ENCODE measurements at places on chromosomes 16 and 17.
A peak's percentile ranks its signal among the peaks of the same experiment; 100 is the strongest.

- no peak for DNase-seq
These were observed 18.1 kb upstream of the ARL2BP start for GRCh38 chr16:57226701-57227621.

- peak; percentile 88 for DNase-seq
These were observed at the start of gene TEX2 for GRCh38 chr17:64263000-64263766. TSS of gene TEX2 (minus strand) at chr17:64263260. CDS start at chr17:64214217, 49,043 bp downstream.

DNA sequence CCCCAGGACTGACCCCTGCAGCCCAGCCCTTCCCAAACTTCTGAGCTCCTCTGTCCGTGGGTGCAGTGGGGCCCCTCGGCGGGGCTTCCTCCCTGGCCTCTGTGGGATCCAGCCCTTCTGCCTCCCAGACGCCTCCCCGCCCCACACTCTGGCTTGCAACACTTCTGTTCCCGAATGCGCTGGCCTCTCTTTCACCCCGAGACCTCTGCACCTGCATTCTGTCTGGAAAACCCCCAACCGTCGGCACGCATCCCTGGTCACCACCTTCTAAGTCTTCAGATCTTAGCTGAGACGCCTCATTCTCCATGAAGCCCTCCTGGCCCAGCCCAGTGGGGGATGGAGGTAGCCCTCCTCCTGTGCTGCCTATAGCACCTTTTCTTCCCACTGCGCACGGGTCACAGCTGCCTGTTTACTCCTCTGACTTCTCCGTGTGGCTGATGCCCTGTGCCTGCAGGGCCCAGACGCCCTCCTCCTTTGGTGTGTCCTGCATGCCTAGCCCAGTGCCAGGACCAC lies 26.4 kb downstream of the TMEM235 start:
- no peak for DNase-seq

- no peak for DNase-seq
These were observed 214.1 kb downstream of the HS3ST4 start for GRCh38 chr16:25905810-25906209.

GRCh38 chr17:70102531-70102930 lies 27.5 kb downstream of the KCNJ16 start:
- no peak for DNase-seq

DNA sequence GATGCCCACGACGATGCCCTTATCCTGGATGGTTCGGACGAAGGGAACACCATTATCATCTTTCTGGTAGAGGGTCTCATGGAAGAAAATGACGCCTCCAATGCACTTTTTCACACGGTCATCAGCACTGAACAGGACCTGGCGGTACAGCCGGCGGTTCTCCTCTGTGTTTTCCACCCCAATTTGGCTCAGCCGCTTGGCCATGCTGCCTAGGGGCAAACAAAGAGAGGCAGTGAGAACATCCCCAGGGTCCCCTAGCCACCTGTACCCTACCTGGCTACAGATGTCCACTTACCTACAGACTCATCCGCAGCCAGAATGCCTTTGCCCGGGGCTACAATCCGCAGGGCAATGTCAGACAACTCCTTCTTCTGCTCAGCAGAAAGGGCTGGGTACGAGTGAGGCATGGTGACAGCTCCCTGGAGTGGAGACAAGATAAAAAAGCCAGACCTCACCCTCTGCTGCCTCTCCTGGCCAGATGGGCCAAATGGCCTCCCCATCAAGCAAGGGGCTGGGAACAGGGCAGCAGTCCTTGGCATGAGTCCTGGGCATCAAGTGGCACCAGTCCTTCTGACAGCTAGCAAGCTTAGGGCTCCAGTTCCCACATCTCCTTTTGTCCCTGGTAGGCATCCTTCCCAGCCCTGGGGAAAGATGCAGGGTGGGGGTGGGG lies 1.4 kb downstream of the ALDOC start:
- no peak for DNase-seq

DNA sequence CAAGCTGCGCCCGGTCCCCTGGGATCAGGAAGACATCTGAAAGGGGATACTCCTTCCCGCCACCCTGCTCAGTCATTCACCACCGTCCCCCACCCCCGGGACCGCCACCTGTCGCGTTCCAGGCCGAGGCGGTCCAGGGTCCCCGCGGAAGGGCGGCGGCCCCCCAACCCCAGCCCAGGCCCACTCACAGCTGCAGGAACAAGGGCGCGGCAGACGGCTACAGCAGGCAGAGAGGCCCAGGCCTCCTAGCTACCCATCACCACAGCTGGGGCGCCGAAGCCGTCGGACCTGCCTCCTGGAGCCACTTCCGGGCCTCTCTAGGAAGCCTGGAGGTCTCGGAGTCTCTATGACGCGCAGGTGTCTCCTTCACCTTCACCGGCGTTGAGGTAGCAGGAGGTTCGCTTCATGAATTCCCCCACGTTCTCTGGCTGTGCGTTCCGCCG lies at the start of gene SDR42E1:
TSS of gene SDR42E1 (minus strand) at position 272 of the 443 bp plus-strand sequence. CDS start 10,612 bp downstream, outside the sequence.
- peak; percentile 77 for DNase-seq

GRCh38 chr17:81400154-81400977 lies 5.1 kb downstream of the BAHCC1 start:
- peak; percentile 24 for DNase-seq

- peak; percentile 85 for DNase-seq
These were observed at the start of gene GIT1 for GRCh38 chr17:29589524-29590410. TSS of gene GIT1 (minus strand) at chr17:29589648. CDS start at chr17:29589378, 270 bp downstream.

GRCh38 chr17:41777157-41777573 lies 9.3 kb downstream of the JUP start:
- DNase-seq: no peak

GRCh38 chr17:81066072-81066471 lies 31.1 kb downstream of the BAIAP2 start:
- no peak for DNase-seq

DNA sequence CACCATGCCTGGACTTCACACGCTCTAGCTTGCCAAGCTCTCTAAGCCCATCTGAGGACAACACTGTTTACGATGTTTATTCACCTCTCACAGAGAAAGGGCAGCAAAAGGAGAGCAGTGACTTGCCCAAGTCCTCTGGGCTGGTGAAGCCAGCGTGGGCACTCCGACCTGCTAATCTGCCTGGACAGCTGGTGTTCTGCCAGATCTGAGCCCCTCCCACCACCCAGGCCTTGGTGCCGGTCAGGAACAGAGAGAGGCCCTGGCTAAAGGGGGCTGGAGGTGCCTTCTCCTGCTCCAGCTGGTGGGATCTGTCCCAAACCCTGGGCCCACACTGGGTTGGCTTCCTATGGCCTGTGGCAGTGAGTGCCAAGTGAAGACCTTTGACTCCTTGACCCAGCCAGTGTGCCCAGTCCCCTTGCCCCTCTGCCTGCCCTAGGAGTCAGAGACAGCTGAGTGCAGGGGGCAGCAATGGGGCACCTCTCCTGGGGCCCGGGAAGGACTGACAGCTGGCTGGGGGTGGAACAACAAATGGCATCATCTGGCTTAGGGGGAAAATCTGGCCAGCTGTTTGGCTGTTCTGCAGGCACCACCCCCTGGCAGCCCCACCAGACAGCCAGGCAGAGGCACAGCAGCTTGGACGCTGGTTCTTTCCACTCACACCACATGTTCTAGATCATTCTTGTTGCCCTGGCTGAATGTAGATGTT lies 1.8 kb upstream of the SLC4A1 start:
- no peak for DNase-seq

DNA sequence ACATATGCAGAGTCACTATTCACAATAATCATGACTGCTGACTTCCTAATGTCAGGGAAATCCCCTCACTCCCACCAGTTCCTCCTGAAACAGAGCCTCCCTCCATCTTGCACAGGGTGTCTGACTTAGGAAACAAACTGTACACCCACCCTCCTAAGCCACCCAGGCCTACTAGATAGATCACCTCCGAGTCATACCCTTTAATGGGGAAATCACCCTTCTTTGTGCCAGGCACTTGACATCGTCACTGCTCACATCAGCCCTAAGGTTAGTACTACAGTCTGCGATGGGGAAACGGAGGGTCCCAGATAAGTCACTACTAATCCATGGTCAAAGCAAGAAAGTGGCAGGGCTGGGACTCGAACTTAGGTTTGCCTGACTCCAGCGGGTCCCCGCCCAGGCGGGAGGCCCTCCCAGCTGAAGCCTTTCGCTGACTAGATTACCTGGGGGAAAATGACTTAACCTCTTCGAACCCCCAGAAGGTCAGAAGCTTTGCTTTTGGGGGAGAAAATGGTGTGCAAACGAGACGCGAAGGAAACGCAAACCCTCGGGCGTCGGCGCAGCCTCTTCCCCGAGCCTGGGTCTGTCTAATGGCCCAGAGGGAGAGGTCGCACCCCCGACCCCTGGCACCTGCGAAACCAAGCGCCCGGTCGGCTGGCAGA lies 3.4 kb upstream of the MLLT6 start:
- peak; percentile 85 for DNase-seq

- no peak for DNase-seq
These were observed 48.6 kb downstream of the CDRT4 start for GRCh38 chr17:15418781-15419180.

DNA sequence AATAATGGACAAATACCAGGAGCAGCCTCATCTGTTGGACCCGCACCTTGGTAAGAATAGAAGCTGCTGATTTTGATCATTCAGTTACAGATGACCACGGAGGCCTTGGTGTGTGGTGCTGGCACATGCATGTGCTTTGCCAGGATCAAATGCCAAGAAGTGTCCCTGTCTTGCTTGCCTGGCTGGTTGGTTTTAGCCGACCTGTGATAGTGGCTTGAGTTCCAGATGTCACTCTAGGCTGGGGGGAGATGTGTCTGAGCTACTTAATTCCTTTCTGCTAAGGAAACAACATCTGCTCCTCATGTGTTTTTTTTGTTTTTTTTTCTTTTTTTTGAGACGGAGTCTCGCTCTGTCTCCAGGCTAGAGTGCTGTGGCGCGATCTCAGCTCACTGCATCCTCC lies 4.3 kb downstream of the TBCD start:
- no peak for DNase-seq

DNA sequence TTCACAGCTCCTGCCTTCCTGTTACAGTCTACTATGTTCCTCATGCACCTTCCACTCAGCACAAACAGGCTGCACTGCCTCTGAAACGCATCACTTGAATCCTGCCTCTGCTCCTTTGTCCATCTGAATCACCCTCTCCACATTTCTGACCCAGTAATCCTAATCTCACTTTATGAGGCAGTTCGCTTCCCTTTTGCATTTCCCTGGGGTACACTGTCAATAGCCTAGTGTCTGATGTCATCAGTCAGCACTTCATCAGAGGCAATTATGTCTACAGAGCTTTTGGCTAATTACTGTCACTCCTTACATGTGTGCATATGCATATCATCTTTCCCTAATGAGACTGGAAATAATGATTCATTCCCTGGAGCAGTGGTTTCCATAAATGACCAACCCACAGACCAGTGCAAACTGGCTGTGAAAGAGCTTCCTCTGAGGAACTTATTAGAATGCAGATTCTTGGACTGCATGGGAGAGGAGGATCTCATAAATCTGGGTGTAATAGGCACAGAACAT lies 23.6 kb downstream of the CA4 start:
- no peak for DNase-seq

GRCh38 chr17:78822552-78822951 lies 18.1 kb downstream of the USP36 start:
- no peak for DNase-seq

DNA sequence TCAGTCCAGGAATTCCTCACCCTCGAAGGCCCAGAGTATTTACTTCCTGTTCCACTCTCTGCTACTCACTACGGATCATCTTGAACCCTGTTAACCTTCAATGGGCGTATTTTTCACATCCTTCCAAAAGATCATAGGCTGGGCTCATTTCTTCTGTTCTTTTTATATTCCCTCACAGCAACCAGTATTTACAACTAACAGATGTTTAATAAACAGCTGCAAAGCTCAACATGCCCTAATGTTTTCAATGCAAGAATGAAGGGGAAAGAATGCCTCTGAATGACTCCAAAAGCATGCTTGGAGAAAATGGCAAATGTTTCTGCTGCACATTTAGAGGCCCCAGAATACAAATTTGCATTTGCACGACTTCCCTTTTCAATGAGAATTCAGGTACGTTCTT lies 174.9 kb downstream of the ZFHX3 start:
- DNase-seq: no peak

DNA sequence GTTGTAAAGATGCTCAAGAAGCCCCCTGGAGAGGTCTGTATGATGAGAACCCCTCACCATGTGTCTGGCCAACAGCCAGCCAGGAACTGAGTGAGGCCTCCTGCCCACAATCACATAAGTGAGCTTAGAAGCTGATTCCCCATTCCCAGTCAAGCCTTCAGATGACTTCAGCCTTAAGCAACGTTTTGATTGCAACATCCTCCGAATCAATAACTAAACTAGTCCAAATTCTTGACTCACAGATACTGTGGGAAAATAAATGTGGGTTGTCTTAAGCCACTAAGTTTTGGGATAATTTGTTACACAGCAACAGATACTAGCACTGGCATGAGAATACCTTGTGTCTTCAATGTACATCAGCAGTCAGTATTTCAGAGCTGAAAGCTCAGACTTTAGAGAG lies 54.5 kb upstream of the HS3ST4 start:
- no peak for DNase-seq

GRCh38 chr16:410516-411178 lies 9.0 kb downstream of the DECR2 start:
- no peak for DNase-seq

DNA sequence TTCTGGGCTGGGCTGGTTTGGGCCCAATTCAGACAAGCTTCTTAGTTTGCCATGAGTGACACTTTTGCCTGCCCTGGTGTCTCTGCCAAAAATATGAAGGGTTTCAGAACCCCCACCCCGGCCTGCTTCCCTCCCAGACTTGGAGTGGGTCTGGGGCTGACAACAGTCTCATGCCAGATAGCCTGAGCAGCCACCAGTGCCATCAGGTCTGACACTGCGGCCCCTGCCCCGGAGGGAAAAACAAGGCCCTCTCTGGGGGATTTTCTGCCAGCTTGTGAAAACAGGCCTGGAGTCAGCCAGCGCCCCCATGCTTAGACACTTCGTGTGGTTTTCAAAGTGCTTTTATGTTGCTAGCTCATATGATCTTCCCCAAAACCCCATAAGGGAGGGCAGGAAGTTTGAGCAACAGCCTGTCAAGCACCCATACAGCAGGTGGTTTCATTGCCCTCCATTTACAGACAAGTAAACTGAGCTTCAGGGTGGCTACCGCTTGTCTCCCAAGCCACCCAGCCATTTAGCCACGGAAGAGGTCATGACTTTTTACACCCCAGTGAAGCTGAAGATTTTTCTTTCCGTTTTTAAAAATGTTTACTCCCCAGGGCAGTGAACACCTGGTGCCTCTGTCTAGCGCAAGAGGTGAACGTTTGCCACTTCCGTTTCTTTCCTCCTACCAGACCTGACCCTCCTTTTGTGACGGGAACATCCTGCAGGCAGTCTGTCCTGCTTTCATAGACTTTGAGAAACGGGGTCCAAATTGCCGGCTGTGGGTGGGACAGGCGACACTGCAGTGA lies 300.6 kb downstream of the SEC14L1 start:
- DNase-seq: peak; percentile 87

DNA sequence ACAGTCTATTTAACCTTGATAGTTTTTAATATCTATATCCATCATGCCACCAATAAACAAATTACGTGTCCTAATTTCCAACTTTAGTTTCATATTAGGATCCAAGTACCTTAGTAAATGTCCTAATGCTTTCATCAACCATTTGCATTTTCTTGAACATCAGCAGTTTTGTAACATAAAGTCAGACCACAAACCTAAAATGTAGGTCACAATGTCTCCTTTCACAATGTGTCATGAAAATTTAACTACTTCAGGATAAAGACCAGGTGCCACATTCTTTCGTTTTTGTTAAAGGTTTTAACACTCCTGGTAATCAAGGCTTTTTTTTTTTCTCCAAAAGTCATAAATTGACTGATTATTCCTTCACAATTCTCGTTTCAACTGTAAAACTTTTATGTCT lies 310.7 kb upstream of the PMFBP1 start:
- DNase-seq: peak; percentile 36
